ENCODE measurements at places on chromosomes 7 and 10.

DNA sequence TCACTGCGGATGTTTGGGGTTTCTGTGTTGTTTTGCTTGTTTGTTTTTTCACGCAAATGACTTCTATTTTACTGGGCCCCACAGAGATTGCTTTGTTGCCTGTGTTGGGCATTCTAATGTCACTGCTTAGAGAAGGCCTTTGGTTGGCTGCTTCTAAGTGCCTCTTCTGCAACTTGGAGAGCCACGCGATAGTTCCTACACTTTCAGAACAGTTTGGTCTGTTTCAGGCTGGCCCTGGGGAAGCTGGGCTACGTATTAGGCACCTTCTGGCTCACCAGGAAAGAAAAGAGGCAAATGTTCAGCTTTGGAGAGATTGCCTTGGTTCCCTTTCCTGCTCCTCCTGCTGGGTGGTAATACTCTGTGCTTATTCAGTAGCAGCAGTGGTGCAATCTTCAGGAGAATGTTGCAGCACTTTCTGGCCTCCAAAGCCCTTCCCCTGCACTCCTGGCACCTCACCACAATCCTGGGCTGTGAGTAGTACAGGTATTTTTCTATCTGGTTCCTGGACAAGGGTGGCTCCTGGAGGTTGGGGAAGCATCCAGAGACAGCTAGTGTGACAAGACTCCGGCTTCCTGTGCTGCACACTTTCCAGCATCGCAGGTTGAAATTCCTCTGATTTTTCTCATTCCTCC lies 1.2 kb downstream of the ANTXRL start:
- DNase-seq: peak; percentile 27

DNA sequence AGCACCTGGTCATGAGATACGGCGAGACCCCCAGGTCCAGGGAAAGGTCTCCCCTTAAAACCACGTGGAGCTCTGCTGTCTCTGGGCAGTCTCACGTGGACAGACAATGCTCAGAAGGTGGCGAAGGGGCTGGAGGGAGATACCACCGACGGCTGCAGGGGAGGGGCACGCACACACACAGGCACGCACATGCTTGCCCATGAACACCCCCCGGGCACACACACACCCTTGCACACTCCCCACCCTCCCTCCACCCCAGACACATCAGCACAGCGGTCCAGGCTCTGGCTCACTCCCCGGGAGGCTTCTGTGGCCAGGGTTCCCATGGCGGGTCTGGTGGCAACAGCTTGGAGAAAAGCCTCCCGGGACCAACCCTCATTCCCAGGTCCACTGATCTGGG lies 52.4 kb upstream of the TNRC18 start:
- no peak for DNase-seq

GRCh38 chr10:311901-312665 lies 176.8 kb downstream of the ZMYND11 start:
- DNase-seq: no peak

GRCh38 chr7:83119494-83119893 lies 43.2 kb downstream of the PCLO start:
- DNase-seq: peak; percentile 10

- peak; percentile 1 for DNase-seq
Observed at GRCh38 chr10:108653531-108653930, 1269.8 kb downstream of the XPNPEP1 start.

GRCh38 chr10:80500572-80501380 lies 36.9 kb upstream of the SH2D4B start:
- peak; percentile 50 for DNase-seq

Data from kidney tubule cell (primary cell).